CD14-positive monocyte (primary cell): ENCODE measurements at places on chromosomes 7 and 10. TPM values are rescaled to one million over a fixed set of nuclear protein-coding genes. Genes with fewer than 3 reads are reported as not detected.

GRCh38 chr10:71618598-71618997 is 101.0 kb downstream of the C10orf105 start:
- no peak for DNase-seq

The CCDC3 gene
- not detected for polyA plus RNA-seq

DNA sequence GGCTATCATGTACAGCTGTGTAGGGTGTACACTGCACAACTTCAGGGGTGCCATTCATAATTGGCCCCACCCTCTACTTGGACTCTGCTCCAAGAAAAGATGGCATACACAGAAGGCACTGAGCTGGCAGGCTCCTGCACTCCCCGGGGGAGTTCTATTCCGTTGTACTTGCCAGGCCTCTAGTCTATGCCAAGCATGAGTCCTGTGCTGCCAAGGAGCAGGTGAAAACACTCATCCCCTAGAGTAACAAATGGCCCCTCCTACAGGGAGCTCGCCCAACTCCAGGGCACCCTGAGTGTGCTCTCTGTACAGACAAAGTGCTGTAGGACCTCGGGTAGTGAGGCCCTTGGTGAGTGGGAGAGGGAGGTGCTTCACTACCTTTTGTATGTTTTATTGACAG is 127.2 kb downstream of the SLIT1 start:
- DNase-seq, result no peak

DNA sequence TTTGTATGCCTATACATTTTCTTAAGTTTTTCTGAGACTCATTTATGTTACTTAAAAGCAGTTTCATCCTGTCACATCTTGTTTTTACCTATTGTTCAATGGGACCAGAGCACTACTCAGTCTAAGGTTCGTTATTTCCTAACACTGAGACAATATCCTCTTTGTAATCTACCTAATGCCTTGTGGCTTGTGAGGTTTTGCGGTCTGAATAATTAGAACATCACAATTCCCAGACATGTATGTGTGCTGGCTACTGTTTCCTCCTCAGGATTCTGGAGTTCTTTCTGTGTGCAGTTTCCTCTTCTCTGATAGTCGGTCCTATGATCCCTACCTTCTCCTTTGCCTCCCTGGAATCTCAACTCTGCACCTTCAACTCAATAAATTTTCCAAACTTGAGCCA is 620.2 kb downstream of the ANKRD7 start:
- no peak for DNase-seq

DNA sequence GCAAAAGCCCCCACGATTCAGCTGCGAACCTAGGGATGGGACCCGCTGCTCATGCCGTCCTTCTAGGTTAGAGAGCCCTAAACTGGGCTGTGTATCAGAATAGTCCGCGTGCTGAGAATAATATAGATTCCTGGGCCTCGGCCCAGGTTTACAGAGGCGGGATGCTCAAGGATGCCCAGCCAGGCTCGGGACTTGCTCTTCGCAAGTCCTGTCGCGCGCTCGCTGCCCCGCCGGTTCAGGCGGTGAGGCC is 266 bp upstream of the STMP1 start:
- DNase-seq, result no peak

GRCh38 chr7:113824117-113824823 is 94.5 kb downstream of the PPP1R3A start:
- DNase-seq, result no peak

- DNase-seq, result peak; percentile 80
Measured at GRCh38 chr7:102433219-102434038, at the start of gene ORAI2. ORAI2 (plus strand) TSS chr7:102433575; CDS start chr7:102438957, 5,382 bp downstream.

GRCh38 chr10:47378183-47378510 is 5.9 kb downstream of the ZNF488 start:
- no peak for DNase-seq

DNA sequence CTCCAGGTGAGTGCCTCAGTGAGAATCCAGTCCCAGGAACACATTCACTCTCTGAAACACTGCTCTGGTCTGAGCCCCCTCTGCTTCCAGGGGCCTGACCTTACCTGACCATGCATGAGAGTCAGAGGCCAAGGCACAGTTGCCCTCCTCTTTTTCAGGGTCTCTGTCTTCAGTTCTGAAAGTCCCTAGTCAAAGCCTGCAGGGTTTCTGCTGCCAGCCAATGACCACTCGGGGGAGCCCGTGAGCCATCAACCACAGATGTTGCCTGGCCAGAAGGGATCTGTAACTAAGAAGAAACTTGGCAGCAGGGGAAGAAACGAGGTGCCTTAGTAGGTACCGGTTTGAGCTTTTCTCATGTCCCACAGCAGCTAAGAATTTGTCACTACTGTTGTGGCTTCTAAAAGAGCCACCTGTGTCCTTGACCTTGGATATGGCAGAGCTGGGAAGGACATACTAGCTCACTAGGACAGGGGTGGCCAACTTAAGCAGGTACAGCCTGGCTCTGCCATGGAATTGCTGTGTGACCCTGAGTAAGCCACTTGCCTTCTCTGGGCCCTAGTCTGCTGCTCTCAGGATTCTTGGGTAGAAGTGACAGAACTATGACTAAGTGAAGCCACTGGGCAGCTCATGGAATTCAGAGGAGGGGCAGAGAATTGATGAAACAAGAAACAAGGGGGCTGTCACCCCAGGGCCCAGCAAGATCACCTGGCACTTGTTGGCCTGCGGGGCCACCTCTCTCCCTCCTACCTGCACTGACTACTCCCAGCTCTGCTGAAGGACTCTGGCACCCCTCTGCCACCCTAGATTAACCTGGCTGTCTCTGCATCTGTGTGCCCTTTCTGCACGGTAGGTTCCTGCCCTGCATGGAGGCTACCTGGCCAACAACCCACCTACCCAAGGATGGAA is 83.8 kb upstream of the GPR26 start:
- DNase-seq, result peak; percentile 47

DNA sequence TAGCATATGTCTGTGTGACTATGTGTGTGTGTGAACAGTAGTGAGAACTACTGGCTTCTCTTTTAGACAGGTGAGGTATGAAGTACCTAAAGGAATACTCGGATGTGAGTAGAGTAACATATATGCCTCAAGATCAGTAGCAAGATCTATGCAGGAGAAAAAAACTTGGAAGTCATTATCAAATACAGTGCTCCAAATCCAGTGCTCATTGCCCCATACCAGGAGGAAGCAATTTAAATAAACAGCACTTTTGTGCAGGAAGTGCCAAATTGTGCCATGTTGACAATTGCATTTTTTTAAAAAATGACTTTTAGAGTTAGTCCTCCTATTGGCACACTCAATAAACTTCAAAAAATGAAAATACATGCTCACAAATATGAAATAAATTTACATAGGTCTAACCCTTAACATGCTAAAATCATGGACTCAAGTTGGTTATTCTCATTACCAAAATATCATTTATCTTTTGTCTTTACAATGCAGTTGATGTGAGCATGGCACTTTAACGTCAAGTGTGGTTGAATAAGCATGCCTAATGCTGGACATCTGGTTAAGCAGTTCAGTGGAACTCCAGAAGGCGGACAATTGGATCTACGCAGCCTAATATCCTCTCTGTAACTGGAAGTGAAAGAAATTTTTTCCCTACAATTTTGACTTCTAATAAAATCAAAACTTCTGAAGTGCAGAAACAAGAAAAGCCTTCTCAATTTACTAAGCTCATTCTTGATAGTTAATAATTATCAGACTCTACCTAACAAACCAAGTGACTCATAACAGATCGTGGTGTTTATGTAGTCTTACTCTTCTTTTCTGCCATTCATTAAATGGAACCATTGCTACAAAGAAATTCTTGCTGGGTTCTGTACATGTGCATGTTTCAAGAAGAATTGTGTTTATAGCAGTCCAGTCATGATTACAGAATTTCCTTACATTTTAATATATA is 195.2 kb downstream of the MDFIC start:
- DNase-seq, result no peak

The IQCE gene
- polyA plus RNA-seq, result 1.8 TPM

DNA sequence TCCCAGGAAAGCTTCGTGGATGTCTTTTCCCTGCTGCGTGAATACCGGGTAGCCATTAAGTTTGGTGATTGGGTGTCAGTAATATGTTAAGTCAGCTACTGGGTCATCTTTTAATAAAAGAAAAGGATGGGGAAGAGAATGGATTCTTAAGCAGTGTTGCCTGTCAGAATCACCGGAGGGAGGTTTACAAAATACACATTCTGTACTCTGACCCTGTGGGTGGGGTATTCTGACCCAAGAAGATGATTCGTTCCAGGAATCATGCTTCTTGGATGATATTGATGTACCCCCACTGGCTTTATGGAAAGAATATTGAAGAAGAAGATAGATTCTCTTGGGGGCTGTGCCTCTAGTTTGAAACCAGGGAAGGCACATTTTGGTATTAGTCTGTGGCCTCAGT is 18.3 kb downstream of the SGPL1 start:
- no peak for DNase-seq

The DMBT1 gene
- polyA plus RNA-seq, result not detected

GRCh38 chr10:34633374-34633773 is 181.7 kb downstream of the PARD3 start:
- no peak for DNase-seq

DNA sequence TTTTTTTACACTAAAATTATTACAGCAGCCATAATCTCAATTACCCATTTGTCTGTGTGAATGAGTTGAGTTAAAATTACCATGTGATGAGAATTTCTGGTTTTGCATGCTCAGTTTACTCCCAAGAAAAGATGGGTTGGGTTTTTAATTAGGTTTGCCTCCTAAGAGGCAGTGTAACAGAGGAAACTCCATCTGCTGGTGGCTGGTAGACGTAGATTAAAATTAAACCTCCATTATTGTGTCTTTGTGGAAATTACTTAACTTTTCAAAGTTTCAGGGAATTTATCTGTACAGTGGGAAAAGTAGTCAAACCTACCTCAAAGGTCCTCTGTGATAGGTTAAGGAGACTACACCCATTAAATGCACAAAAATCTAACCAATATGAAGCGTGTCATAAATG is 954.2 kb downstream of the PCDH15 start:
- DNase-seq, result no peak

The ZNF746 gene
- polyA plus RNA-seq, result 22.0 and 25.6 TPM in 2 replicates

DNA sequence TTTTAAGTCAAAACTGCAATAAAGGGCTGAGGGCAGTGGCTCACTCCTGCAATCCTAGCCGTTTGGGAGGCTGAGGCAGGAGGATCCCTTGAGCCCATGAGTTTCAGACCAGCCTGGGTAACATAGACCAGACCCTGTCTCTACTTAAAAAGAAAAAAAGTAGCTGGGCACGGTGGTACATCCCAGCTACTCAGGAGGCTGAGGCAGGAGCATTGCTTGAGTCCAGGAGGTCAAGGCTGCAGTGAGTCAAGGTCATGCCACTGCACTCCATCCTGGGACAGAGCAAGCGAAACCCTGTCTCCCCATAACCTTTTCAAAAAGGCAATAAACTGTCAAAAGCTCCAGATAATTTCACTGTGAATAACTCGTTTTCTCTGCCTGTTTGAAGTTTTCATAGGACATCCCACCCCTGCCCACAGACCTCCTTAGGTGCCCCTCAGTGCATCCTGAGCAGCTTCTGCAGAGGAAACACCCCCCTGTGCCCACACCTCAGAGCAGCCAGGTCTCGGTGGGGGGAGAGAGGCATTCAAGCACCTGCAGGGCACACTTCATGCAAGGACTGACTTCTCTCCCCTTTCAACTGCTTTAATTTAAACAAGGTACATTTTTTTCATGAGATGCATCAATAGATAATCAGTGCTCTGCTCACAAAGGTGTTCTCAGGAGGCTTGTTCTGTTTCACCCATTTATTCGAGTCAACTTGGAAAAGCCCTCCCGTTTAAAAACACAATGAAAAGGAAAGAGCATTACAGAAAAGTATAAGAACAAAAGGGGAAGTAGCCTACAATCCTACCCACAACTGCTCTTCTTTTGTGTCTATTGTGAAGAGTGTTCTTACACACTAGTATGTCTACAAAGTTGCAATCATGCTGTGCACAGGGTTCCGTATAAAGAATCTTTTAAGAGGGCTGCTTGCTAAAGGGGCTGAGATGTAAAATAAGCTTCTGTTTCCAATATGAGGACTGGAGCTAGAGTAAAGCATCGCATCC is 104.9 kb downstream of the KMT2E start:
- no peak for DNase-seq

GRCh38 chr10:6100370-6100769 is 11.5 kb downstream of the RBM17 start:
- DNase-seq, result no peak

- no peak for DNase-seq
Measured at GRCh38 chr10:29576681-29577080, 58.1 kb downstream of the SVIL start.

DNA sequence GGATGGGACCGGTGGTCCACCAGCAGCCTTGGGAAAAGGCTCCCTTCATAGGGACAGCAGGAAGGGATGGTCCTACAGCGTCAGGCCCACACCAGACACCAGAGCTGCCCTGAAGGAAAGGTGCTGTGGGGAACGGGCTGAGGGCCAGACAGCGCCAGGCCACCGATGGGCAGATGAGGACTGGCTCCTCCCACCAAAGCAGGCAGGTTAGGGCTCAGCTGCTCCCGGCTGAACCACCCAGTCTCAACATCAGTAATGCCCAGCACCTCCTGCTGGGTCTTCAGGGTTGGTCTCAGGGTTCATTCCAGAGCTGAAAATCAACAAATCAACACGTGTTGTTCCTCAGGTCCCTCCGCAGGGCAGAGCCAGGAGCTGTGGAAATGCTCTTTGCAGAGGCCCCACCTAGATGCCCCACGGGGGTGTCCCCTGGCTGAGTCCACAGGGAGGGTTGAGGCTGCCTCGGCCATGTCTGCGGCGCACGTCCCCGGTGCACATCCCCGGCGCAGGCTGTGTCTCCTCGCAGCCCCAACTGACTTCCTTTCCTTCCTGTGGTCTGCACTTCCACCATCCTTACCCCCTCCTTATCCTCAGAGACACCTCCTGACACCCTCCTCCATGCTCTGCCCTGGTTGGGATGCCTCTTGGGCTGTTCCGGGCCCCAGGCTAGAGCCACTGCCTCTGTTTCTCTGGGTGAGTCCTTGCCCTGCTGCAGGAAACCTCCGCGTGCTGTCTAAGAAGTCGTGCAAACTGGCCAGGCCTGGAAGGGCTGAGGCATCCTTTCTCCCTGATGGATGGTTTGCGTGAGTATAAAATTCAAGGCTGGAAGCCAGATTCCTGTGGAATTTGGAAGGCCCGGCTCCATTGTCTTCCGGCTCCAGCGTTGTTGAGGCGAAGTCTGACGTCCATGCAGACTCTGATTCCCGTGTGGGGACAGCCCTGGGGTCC is 32.8 kb upstream of the CFAP46 start:
- DNase-seq, result no peak

The CSGALNACT2 gene
- 21.3 and 80.1 TPM in 2 replicates for polyA plus RNA-seq

DNA sequence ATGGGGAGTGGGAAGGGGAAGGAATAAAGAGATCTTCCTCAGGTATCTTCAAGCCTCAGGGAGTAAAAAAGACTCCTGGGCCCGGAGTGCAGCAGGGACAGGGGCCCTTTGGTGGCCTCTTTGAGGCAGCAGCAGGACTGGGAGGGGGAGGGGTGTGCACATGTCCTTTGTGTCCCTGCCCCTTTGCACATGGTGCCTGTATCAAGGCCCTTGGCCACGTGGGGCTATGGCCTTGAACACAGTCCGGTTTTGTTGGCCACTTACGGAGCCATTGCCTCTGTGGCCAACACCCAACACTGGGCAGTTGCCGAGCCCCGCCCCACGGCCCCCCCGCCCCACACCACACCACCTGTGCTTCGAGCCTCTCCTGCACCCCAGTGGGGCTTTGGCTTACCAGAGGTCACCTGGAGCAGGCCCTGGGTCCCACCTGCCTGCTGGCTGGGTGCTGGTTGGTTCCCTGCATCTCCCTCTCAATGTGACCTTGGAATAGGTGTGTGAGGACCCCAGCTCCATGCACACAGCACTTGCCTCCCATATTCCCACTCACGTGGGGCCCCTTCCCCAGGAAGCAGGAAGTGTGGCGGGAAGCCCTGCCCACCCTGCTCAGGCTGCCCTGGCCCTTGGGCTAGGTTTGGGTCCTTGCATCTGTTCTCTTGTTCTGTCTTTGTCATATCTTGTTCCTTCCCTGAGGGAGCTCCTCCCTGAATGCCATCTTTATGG is 5.4 kb downstream of the SAP25 start:
- no peak for DNase-seq

GRCh38 chr7:153087498-153087897 is 327.9 kb downstream of the ACTR3B start:
- no peak for DNase-seq
